BJ (cell line): ENCODE measurements at places on chromosomes 2 and 18.

GRCh38 chr2:188474316-188474715 lies 182.6 kb downstream of the GULP1 start:
- DNase-seq: no peak

- DNase-seq: no peak
Measured at GRCh38 chr18:73639788-73640187, 507.8 kb downstream of the FBXO15 start.

- no peak for DNase-seq
Measured at GRCh38 chr2:136114382-136114781, 3.6 kb downstream of the CXCR4 start.

DNA sequence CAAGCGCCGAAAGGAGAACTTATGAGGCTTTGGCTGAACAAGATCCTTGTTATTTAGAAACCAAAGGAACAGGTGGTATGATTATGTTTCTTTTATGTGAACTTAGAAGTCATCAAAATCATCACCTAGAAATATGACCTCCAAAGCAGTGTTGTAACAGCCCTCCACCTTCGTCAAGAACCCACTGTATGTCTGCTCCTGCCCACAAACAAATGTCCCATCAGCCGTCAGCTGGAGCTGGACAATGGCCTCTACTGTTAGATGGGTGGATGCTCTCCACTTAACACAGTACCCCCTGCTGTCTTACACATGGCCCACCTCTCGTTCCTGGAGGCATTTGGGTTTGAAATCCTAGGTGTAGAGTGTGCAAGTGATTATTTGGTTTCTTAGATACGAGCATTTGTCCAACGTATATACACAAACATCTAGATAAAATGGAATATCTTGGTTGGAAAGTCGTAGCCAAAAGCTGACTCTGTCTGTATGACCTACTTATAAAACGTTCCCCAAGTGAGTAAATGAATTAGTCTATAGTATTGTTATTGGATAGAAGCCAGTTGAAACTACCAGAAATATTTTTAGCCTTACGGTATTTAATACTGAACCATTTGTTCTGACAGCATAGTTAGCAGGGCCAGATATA lies 113.0 kb downstream of the CRIM1 start:
- DNase-seq: no peak

- DNase-seq: no peak
Measured at GRCh38 chr18:34773961-34774766, 64.1 kb downstream of the DTNA start.

DNA sequence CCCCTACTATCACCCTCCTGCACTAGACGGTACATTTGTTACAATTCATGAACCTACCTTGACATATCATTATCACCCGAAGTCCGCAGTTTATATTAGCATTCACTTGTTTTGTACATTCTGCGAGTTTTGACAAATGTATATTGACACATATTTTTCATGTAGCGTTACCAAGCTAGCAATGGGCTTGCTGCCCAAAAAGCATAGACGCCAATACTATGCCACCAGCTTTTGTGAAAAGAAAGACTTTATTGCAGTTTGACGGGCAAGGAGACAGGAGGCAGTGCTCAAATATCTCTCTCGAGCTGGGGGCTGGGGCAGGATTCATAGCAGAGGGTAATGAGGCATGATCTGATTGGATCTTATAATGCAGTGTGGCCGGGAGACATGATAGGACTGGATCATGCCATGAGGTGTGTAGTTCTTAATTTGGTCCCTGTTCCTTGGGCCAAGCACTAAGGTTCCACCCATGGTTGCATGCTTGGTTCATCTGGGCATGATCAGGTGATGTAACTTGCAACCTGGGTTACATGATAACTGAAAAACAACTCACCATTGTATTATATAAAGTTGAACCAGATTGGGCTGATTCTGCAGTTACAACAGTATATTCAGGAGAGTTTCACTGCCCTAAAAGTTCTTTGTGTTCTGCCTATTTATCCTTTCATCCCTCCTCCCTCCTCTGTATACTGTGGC lies 162.3 kb downstream of the RTN4 start:
- no peak for DNase-seq

GRCh38 chr18:75219745-75220375 lies 9.3 kb downstream of the TSHZ1 start:
- DNase-seq: no peak

DNA sequence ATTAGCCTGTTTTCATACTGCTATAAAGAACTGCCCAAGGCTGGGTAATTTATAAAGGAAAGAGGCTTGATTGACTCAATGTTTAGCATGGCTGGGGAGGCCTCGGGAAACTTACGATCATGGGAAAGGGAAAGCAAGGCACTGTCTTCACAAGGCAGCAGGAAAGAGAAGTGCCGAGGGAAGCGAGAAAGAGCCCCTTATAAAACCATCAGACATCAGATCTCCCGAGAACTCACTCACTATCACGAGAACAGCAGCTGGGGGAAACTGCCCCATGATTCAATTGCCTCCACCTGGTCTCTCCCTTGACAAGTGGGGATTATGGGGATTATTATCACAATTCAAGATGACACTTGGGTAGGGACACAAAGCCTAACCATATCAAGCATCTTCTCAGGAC lies 23.3 kb downstream of the RHOB start:
- DNase-seq: no peak

GRCh38 chr2:70948337-70949003 lies 12.8 kb downstream of the ATP6V1B1 start:
- DNase-seq: no peak

DNA sequence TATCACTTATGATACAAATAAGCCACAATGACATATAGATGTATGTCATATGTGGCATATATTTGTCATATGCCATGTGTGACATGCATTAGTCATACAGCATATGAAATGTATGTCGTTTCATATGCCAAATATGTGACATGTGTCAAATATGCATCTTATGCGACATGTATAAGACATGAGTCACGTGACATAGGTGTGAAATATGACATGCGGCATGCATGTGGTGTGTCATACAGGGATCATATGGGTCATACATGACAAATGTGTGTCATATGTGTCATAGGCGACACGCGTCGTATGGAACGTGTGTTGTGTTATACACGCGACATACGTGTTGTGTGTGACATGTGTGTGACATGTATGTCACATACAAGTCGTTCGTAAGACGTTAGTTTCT lies 2154.0 kb upstream of the PIK3C3 start:
- DNase-seq: no peak

DNA sequence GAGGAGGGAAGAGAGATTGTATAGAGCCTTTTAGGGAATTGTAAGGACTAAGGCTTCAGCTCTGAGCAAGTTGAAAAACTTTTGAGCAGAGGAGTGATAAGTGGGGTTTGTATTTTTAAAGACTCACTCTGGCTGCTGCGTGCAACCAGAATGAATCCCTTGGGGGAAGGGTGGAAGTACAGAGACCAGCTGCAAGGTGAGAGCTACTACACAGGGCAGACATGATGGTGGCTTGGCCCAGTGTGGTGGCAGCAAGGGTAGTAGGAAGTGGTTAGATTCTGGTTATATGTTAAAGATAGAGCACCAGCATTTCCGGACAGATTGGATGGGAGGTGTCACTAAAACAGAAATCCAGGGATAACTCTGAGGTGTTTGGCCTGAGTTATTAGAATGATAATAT lies 10.1 kb upstream of the SESTD1 start:
- no peak for DNase-seq

DNA sequence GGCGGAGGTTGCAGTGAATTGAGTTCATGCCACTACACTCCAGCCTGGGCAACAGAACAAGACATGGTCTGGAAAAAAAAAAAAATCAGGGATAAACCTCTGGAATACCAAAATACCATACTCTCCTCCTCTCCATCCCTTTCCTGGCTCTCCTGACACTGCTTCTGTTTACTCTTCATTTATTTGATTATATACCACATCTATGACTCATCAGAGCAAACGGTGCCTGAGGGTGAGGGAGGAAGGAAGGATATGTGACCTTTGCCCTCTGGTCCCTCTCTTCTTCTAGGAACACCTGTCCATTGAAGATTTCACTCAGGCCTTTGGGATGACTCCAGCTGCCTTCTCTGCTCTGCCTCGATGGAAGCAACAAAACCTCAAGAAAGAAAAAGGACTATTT lies 30.0 kb downstream of the VIL1 start:
- peak; percentile 2 for DNase-seq

- no peak for DNase-seq
Measured at GRCh38 chr2:24711865-24712264, 81.3 kb downstream of the PTRHD1 start.

- DNase-seq: peak; percentile 46
Measured at GRCh38 chr18:45221363-45221762, 393.9 kb upstream of the SLC14A2 start.

GRCh38 chr2:220586980-220587530 lies 959.6 kb downstream of the SLC4A3 start:
- DNase-seq: no peak

GRCh38 chr2:27249891-27250651 lies 12.8 kb downstream of the SLC30A3 start:
- no peak for DNase-seq

- no peak for DNase-seq
Measured at GRCh38 chr2:197073270-197073669, 146.8 kb upstream of the PGAP1 start.

DNA sequence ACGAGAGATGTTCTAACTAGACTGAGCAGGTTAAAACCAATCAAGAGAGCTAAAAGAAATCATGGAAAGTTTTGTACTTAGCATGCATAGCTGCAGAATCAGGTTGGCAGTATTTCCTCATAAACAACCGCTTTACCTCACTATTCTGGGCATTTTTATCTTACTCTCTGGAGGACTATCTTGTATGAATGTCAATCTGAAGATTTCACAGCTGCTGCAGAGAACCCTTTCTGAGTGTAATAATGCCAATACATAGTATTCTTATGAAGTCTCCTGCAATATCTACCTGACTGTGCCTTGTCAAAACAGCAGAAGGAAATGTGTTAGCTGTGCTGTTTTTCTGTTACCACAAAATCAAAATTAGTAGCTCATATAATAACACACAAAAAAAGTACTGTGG lies 705.9 kb upstream of the FSHR start:
- no peak for DNase-seq

DNA sequence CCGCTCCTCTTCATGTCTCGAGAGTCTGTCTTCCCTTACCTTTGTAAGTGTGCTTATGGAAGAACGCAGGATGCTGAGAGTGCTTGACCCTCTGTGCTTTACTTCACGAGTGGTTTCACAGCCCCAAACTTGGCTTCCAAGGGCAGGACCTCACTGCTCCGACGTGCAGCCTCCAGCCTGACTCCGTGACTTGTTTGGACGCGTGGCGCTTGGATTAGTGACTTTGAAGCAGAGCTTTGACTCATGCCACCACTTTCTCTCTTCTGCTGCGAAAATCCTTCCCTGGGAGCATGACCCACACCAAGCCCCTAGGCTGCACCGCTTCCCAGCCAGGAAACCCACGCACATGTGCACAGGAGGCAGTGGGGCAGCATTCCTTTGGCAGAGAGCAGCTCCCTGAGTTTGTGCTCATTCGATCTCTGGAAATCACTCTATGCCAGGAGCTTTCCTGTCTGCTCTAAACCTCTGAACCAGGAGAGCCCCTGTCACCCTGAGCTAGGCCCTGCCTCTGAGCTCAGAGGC lies 207.8 kb upstream of the HS6ST1 start:
- DNase-seq: no peak

- DNase-seq: no peak
Measured at GRCh38 chr2:31674446-31674845, 93.7 kb upstream of the SRD5A2 start.

GRCh38 chr18:36394486-36394885 lies 97.0 kb downstream of the FHOD3 start:
- no peak for DNase-seq

GRCh38 chr18:56278421-56279003 lies 359.9 kb downstream of the TXNL1 start:
- no peak for DNase-seq

DNA sequence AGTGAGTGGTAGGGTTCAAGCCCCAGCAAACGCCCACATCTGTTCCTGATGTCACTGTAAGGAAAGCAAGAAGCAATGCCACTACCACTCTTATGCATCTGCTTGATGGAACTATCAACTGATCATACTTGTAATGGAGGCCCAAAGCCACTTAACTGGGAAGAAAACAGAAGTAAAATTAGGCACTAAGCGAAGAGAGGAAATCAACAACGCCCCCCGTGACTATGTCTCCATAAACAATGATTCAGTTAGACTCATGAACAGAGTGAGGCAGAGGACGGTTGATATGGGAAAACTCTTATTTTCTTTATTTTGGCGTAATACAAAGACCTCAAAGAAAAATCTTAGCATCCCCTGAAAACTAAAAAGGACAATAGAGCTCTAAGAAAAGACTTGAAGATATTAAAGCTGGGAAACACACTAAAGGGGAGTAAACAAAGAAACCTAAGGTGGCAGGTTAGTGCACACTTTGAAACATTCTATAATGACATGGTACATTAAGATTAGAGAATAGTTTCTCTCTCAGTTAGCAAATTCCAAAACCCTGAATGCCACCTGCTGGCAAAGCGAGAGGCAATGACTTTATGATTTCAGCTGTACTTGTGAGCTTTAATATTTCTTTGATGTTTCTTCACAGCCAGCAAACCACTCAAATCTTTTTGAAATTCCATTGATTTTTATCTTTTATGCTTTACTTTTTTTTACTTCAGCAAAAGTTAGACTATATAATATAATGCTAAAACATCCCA lies 86.5 kb downstream of the LRP2 start:
- DNase-seq: no peak

DNA sequence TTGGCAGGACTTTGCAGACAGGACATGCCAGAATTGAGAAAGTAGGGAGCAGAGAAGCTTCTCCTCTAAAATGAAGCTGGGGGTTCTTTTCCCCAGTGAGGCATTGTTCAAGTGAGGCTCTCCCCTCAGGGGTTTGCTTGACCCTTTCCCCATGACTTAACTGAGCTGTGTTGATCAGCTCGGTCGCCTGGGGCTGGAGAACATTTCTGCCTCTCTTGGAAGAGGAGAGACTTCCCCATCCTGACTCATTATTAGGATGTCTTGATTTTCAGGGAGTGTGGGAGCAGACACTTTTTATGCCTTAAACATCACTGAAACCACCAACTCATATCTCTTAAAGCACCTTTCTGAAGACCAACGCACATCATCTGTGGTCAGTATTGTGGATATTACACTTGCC lies 27.9 kb upstream of the GLI2 start:
- DNase-seq: no peak

DNA sequence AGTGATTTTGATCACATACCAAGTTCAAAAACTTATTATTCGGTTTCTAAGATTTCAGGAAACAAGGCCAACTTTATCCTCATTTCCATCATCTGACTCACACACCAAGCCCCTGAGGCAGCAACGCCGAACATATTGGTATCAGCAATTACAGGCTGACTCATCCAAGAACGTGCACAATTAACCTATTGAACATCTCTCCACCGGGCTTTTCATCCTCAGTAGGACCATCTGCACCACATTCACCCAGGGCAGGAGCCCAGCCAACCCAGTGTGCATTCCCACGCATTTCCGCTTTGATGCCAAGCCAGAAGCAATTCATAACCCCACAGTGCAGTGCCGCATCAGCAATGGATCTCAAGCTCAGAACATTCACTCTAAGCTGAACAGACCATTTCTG lies 52.9 kb downstream of the SCG2 start:
- peak; percentile 91 for DNase-seq

GRCh38 chr18:73458186-73458964 lies 590.6 kb upstream of the NETO1 start:
- DNase-seq: no peak

- peak; percentile 31 for DNase-seq
Measured at GRCh38 chr2:28185891-28186290, 206.8 kb upstream of the FOSL2 start.

- no peak for DNase-seq
Measured at GRCh38 chr18:11985586-11985985, 4.3 kb downstream of the IMPA2 start.

- no peak for DNase-seq
Measured at GRCh38 chr2:101114268-101114783, 36.9 kb downstream of the TBC1D8 start.
